ENCODE measurements at places on chromosomes 3 and 15. TPM values are rescaled to one million over a fixed set of nuclear protein-coding genes. Genes with fewer than 3 reads are reported as not detected.

DNA sequence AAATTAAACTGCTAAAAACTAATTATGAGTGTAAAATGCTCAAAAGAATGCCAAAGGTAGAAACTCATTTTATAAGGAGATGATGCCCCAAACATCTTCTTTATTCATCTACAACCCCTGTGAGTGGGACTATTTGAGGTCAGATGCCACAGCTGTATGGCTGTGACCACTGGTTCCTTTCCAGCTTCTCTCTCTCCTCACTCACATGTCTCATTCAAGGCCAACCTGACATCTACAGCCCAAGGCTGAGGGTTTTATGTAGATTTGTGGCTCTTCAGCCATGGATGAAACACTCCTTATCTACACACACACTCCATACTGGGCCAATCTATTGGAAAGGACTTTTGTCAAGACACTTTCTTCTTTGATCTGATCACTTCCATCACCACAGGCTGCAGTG lies 231.3 kb downstream of the KCNMB2 start:
- no peak for DNase-seq

DNA sequence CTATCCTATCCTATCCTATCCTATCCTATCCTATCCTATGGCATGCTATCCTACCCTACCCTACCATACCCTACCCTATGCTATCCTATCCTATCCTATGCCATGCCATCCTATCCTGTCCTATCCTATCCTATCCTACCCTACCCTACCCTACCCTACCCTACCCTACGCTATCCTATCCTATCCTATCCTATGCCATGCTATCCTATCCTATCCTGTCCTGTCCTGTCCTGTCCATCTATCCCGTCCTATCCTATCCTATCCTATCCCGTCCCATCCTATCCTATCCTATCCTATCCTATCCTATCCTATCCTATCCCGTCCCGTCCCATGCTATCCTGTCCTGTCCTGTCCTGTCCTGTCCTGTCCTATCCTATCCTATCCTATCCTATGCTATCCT lies 57.4 kb downstream of the SLC6A11 start:
- no peak for DNase-seq

GRCh38 chr15:63185206-63185605 lies 4.2 kb upstream of the RAB8B start:
- no peak for DNase-seq

GRCh38 chr15:68633231-68634121 lies 54.7 kb downstream of the CORO2B start:
- DNase-seq: no peak

- no peak for DNase-seq
Measured at GRCh38 chr3:13078163-13078905, 5.1 kb upstream of the IQSEC1 start.

Gene NOP10
- 418 TPM for polyA plus RNA-seq

Gene GRAMD2A
- 7.0 TPM for polyA plus RNA-seq

Gene TRPM1
- polyA plus RNA-seq: not detected

DNA sequence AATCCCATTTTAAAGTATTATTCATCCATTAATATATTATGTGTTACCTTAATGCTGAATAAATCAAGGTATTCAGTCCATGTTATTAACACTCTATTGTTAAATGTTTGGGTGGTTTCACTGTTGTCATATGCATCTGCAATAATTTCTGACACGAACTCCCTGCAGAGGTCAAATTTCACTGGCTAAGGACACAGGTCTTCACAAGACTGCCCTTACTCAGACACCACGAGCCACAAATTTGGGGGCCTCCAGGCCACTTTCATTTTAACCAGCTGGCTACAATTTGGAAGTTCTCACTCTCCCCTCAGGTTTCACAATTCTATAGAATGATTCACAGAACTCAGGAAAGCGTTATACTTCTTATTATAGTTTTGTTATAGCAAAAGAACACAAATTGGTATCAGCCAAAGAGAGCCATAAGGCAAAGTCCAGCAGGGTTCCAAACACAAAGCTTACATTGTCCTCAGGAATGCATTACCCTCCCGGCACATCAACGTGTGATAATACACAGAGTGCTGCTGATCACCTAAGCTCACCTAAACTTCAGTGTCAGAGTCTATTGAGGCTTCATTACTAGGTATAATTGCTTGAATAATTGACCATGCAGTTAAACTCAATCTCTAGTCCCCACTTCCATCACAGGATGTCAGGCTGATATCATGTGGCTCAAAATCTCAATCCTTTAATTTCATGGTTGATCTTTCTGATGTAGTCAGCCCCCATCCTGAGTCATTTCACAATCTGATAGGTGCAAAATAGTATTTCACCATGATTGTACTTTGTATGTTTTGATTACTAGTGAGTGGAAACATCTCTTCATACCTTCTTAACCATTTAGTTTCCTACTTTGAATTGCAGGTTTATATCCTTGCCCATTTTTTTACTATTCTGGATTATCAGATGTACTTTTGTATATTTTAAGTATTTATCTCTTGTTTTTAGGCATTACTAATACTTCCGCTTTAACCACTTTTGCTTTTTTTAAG lies 441.4 kb upstream of the AGTR1 start:
- peak; percentile 66 for DNase-seq

Gene ZNF502
- polyA plus RNA-seq: 2.2 TPM

Data from small intestine (tissue), 16 donors.